Putamen (tissue), 1 donor: ENCODE measurements at places on chromosomes 6 and 20.

GRCh38 chr20:9140162-9140760, 71.4 kb downstream of the PLCB4 start:
- DNase-seq, result no peak

- DNase-seq, result no peak
Observed at GRCh38 chr6:24139639-24140038, 13.6 kb downstream of the NRSN1 start.

DNA sequence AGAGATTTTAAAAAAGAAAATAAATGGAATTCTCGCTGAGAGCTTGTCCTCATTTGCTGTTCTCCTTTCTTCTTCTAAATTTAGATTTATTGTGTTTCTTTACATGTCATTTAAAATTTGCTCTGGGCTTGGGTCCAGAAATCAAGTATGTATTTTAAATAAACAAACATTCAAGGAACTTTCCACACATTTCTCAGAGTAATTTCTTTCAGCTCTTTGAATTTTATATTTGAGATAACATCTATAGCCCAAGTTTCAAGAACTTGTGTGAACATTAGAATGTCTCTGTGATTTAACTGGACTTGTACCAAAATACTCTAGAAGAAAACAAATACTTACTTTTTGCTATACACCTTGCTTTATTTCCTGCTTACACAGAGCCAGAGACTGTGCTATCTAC, 192.3 kb downstream of the TMEM200A start:
- no peak for DNase-seq

DNA sequence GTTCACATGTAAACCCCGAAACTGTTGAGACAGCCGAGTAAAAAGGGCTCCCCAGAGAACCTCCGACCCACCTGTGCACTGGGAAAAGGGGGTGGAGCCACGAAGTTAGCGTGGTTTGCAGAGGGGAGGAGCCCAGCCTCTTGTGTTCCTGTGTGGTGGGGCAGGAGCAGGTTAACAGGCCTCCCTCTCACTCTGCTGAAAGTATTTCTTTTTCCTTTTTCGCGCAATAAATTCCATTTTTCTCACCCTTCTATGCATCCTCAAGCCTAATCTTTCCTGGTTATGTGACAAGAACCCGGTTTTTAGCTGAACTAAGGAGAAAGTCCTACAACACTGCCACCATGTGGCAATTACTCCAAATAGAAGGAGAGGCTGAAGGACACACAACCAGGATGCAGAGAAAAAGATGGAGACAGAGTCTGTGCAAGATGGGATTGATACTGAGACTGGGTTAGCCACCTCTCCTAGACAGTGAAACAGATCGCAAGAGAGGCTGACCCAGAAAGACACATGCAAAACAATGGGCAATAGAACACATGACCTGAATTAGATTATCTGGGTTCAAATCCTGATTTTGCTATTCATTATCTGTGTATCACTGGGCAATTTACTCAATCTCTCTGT, 168.7 kb upstream of the PRSS16 start:
- DNase-seq, result peak; percentile 74

- no peak for DNase-seq
Observed at GRCh38 chr6:166237617-166238016, 70.0 kb upstream of the TBXT start.

DNA sequence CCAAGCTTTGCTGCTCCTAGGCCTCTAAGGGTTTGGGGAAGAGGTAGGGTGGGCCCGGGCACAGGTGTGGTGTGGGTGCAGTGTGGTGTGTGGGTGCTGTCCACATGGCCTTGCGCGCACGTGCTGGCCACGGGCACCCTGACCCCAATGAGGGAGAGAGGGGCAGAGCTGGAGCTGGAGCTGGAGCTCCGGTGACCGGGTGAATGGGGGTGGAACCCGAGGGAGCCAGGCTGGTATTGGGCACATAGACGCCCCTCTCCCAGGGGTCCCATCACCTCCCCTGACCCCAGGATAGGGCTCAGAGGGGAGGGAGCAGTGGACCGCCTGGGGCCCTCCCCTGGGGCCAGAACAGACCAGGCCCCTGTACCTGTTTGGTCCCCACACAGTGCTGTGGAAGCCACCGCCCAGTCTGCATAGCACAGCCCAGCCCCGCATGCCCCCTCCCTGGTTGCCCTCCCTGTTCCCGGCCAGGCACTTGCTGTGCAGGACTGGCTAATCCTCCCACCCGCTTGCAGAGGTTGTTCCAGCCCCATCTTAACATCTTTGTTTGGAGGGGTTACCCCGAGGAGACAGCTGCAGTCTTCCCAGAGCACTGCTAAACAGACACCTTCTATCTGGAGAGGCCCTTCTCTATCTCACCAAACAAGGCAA, 984 bp downstream of the ADAM33 start:
- DNase-seq, result no peak

DNA sequence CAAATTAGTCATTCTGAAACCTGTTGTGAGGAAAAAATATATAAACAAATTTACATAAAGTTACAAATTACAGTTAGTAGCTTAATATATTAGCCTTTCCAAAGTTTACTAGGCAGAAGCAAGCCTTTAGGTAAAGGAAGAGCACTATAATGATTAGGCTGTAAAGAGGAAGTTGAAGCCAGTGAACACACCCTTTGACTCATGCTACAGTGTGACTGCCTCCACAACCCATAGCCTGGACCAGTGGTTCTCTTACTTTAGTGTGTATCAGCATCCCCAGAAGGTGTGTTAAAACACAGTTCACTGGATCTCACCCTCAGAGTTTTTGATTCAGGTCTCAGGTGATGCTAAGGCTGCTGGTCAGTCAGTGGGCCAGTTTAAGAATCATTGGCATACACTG, 91.4 kb upstream of the DEFB112 start:
- DNase-seq, result no peak
